Bronchial epithelial cell (primary cell): ENCODE measurements at places on chromosomes 7 and 10. TPM values are rescaled to one million over a fixed set of nuclear protein-coding genes. Genes with fewer than 3 reads are reported as not detected.

- DNase-seq = peak; percentile 41
Observed at GRCh38 chr7:111730476-111731300, 168.4 kb upstream of the IMMP2L start.

- no peak for DNase-seq
Observed at GRCh38 chr7:41272664-41273063, 430.2 kb downstream of the INHBA start.

- DNase-seq = no peak
Observed at GRCh38 chr7:2123360-2123759, 109.4 kb downstream of the MAD1L1 start.

DNA sequence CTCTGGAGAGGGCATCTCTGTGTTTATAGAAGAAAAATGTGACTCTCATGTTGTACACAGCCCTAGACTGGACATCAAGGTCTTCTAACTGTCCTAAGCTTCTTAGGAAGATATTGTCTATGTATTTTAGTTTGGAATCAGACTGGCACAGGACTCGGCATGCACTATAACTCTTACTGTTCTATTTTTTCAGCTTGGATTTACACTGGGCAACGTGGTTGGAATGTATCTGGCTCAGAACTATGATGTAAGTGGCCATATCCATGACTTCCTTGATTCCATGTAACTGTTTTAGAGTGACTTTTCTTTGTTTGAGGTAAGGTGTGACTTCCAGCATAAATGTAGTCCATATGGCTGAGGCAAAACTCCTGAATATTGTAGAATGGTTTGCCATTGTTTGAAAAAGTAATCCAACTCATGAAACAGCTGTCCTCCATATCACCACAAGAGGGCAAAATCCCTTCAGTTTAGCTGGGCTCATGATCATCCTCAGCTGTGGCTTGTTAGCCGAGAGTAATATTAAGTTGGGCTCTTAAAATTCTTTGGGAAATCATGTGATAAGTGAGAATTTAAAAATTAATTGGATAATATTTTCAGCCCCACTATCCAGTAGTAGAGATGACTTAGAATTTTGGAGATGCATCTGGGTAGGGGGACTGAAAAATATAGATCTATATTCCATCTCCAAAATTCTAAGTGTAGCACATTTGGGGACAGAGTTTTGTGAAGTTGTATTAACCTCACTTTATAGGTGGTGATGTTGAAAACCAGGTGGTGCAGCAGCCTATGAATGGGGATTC lies 10.4 kb downstream of the STMP1 start:
- DNase-seq = peak; percentile 73

GRCh38 chr7:55214707-55215106 lies 150.4 kb upstream of the LANCL2 start:
- peak; percentile 54 for DNase-seq

DNA sequence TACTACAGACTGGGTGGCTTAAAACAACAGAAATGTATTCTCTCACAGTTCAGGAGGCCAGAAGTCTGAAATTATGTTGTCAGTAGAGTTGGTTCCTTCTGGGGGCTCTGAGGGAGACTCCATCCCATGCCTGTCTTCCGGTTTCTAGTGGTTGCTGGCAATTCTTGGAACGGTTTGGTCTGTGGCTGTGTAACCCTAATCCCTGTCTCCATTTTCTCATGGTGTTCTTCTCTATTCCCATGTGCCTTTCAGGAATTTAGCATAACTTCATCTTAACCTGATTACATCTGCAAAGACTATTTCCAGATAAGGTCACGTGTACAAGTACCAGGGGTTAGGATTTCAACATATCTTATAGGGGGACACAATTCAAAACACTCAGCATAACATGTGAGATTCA lies 73.2 kb downstream of the FAM241B start:
- no peak for DNase-seq

- DNase-seq = peak; percentile 79
Observed at GRCh38 chr10:4131407-4132215, 346.6 kb upstream of the KLF6 start.

DNA sequence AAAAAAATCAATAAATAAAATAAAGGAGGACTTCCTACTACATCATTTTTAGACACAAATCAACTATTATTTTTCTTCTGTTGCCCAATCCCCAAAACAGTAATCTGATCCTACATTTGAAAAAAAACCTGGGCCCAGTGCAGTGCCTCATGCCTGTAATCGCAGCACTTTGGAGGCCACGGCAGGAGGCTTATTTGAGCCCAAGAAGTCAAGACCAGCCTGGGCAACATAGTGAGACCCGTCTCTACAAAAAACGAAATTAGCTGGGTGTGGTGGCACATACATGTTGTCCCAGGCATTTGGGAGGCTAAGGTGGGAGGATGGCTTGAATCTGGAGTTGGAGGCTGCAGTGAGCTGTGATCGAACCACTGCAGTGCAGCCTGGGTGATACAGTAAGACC lies 2.7 kb upstream of the GTF2I start:
- DNase-seq = no peak

GRCh38 chr10:48678041-48678440 lies 6.6 kb upstream of the WDFY4 start:
- DNase-seq = no peak

DNA sequence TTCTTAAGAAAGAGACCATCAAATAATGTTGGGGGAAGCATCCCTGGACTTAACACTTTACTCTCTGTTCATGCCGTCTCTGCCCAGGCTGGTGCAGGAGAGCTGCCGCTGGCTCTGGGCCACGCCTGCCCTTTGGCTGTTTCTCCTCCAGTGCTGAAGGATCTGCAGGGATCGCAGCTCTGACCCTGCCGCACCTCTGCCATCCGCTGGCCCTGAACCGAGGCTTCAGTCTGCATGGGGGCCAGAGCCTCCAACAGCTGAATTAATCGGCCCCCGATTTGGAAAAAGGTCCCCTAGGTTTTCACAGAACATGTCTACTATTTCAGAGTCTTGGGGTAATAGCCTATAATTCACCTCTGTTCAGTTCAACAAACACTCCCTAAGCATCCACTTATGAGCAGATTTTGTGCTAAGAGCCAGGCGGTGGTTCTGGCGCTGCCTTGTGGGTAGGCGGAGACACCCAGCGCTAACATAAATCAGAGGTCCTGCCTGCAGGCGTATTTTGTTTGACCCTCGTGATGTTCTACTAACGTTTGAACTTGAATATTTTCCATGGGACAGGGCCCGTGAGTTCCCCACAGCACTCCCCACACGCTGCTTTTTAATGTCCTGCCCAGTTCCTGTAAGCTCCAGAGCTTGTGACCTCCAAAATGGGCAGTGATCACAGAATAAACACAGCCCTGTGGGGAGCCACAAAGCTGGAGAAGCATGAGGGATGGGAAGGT lies 99.0 kb downstream of the DYNC2I1 start:
- DNase-seq = no peak

DNA sequence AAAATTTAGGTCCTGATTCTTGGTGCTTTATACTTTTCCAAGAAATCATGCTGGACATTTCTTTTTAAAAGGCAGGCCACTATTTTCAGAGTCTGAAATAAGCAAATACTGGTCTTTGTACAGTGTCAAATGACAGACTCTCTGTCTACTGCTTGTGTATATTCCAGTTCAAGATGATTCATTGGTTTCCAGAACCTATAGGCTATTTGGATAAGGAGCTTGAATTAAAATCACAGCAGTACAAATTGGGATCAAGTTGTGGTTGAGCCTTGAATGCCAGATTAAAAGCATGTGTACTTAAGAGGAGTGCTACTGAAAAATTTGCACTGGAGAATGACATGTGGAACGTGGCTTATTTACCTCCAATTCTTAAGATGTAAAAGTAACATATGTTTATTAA lies 10.7 kb downstream of the KMT2E start:
- peak; percentile 75 for DNase-seq

DNA sequence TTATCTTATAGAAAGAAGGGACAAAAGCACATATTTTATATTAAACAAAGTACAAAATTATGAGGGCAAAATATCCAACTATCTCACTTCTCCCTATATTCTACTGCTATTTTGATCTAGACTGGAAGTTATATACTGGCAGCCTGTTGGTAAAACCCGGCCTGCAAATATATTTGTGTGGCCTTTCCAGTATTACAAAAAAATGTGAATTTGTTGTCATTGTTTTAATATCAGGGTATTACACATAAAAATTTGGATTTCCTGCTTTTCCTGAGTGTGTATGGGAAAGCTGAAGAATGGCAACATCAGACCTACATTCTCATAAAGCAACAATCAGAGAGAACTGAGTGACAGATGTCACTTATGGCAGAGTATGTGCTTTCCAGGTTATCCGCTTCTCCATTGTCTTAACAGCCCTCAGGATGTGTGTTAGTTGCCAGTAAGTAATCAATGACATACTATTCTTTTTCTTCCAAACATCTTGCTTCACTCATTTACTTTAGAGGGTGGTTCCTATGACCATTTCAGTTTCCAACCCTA lies 7.3 kb downstream of the SYPL1 start:
- DNase-seq = no peak

DNA sequence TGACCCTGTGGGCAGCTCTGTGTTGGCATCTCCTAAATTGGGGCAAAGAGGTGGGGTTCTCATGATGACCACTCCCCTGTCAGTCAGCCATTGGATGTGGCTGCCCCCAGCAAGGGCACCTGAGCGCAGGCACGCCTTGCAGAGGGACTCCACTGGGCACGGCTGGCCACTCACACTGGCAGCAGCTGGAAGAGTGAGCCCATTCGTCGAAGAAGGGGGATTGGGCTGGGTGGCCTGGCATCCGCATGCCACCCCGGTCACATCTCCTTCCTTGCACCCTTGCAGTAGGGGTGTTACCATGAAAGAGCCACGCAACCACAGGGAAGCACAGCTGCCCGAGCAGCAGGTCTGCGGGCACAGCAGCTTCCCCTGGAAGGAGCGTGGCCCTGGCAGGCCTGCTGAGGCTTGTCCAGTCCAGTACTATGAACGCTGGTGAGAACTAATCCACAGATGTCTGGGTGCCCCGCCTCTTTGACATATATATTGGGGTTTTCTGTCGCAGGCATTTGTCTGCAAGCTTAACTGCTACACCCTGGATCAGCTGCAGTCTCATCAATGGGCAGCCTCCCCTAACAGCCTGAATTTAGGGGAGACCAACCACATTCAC lies 25.7 kb upstream of the GRB10 start:
- DNase-seq = peak; percentile 68

- no peak for DNase-seq
Observed at GRCh38 chr7:2099048-2099957, 133.4 kb downstream of the MAD1L1 start.

GRCh38 chr10:132712743-132713142 lies 73.2 kb downstream of the NKX6-2 start:
- no peak for DNase-seq

DNA sequence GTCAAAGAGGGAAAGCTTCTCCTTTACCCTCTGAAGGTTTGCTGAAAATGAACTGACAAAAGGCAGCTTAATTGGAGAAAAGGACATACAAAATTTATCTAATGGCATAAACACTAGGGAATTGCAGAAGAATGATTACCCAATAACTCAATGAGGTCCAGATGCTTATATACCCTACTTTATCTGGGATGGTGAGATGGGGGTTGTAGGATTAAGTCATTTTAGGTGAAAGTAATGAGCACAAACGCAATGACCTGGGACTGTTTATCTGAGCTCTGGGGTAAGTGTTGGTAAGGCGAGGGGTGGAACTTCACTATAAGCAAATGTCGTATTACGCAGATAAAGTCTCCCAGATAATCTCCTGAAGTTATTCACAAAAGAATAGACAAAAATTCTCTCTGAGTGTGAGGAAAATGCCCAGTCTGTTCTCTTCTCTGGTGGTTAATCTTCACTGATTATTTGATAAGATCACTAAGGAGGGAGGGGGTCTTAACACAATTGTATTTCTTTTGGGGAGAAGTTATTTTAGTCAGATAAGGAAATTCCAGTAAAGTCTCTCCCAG lies 1067.8 kb downstream of the DNAJB9 start:
- no peak for DNase-seq

- no peak for DNase-seq
Observed at GRCh38 chr7:132380059-132380458, 196.2 kb downstream of the PLXNA4 start.

GRCh38 chr10:85781404-85781803 lies 585.2 kb downstream of the GRID1 start:
- no peak for DNase-seq

GRCh38 chr10:110817614-110818013 lies 54.1 kb upstream of the PDCD4 start:
- DNase-seq = no peak

DNA sequence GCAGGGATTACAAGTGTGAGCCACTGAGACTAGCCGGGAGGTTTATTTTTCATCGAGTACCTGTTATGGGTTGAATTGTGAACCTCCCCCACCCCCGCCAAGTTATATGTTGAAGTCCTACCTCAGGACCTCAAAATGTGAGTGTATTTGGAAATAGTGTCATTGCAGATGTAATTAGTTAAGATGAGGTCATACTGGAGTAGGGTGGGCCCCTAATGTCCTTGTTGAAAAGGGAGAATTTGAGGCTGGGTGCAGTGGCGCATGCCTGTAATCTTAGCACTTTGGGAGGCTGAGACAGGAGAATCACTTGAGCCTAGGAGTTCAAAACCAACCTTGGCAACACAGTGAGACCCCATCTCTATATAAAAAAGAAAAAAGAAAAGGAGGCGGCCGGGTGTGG lies 10.8 kb upstream of the BAG3 start:
- DNase-seq = no peak

GRCh38 chr7:1611708-1612241 lies 41.9 kb upstream of the PSMG3 start:
- peak; percentile 41 for DNase-seq

DNA sequence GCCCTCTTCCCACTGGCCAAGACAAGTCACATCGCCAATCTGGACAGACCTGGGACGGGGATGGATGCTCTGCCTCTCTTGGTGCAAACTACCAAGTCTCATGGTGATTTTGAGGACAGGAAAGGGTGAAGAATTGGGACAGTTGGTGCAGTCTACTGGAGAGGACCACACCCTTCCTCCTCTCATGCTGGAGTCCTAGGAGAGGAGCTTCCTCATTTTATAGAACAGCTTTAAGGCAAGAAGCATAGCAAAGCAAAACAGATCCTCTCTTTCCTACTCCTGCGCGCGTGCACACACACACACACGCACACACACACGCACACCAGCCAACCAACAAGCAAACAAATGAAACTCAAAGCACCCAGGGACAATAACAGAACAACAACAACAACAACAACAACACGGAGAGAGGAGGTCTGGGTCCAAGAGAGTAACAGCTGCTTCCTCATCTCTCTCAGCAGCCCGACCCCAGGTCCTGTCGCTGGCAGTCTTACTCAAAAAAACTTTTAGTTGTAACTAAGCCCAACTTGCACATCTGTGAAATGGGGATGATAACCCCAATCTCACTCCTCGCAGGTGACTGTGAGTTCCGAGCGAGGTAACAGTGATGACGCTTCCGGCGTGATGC lies 83.4 kb downstream of the TMEM178B start:
- DNase-seq = no peak

- DNase-seq = peak; percentile 37
Observed at GRCh38 chr10:99375426-99375825, 46.3 kb downstream of the CNNM1 start.

- no peak for DNase-seq
Observed at GRCh38 chr10:366186-366585, 230.9 kb downstream of the ZMYND11 start.

- peak; percentile 98 for DNase-seq
Observed at GRCh38 chr10:90051474-90051873, 350.1 kb downstream of the KIF20B start.

The NPTX2 gene
- under 0.01 and 0.13 TPM in 2 replicates for total RNA-seq

The SDK1 gene
- 0.26 and 0.51 TPM in 2 replicates for total RNA-seq

The TMEM196 gene
- total RNA-seq = not detected in 2 replicates

The PI4K2A gene
- total RNA-seq = 25.5 and 33.7 TPM in 2 replicates

The MMD2 gene
- not detected in 2 replicates for total RNA-seq

The ANKRD7 gene
- 0.26 TPM in 2 replicates for total RNA-seq

The TUBAL3 gene
- 0.26 TPM in 2 replicates for total RNA-seq

The MACC1 gene
- 15.5 and 19.2 TPM in 2 replicates for total RNA-seq

The CALML3 gene
- 0.53 and 1.0 TPM in 2 replicates for total RNA-seq

The FBXO24 gene
- total RNA-seq = 0.38 and 0.53 TPM in 2 replicates

The PBLD gene
- total RNA-seq = 0.53 and 2.4 TPM in 2 replicates

The C10orf62 gene
- total RNA-seq = under 0.01 TPM in 1 of 2 replicates, not detected in the other

The ZNF365 gene
- total RNA-seq = 1.3 and 7.2 TPM in 2 replicates

The INHBA gene
- total RNA-seq = 1.3 and 5.0 TPM in 2 replicates
